Upper lobe of left lung (tissue), 6 donors: ENCODE measurements at places on chromosomes 13 and 19. TPM values are rescaled to one million over a fixed set of nuclear protein-coding genes. Genes with fewer than 3 reads are reported as not detected.

DNA sequence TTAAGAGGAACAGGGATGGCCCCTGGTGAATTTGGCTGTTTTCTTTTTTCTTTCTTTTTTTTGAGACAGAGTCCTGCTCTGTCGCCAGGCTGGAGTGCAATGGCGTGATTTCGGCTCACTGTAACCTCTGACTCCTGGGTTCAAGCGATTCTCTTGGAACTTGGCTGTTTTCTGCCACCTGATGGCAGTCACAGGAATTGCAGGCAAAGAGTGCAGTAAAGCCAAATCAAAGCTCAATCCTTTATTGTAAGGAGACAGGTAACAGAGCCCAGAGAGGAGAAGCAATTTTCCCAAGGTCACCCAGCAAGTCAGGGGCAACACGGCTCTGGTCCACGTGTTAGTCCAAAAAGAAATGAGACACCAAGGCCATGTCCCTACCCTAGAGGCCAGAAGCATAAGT lies 6.2 kb downstream of the TINCR start:
- no peak overlapping the region for H3K4me3 ChIP-seq
- no peak overlapping the region for H3K27ac ChIP-seq
- H3K4me1 ChIP-seq: no peaks in the 10 kb centered on the region
- no peaks in the 10 kb centered on the region for H3K36me3 ChIP-seq
- no peak for DNase-seq

The TEKTIP1 gene
- not detected for total RNA-seq

The ANKLE1 gene
- 13.6 TPM for total RNA-seq

- no peaks in the 10 kb centered on the region for H3K4me1 ChIP-seq
- H3K36me3 ChIP-seq: no peaks in the 10 kb centered on the region
- no peak for DNase-seq
- no peak overlapping the region for H3K4me3 ChIP-seq
- H3K27me3 ChIP-seq: no peaks in the 10 kb centered on the region
These were observed 60.9 kb downstream of the PEX11G start for GRCh38 chr19:7427944-7428343.

The NCLN gene
- 72.6 TPM for total RNA-seq

DNA sequence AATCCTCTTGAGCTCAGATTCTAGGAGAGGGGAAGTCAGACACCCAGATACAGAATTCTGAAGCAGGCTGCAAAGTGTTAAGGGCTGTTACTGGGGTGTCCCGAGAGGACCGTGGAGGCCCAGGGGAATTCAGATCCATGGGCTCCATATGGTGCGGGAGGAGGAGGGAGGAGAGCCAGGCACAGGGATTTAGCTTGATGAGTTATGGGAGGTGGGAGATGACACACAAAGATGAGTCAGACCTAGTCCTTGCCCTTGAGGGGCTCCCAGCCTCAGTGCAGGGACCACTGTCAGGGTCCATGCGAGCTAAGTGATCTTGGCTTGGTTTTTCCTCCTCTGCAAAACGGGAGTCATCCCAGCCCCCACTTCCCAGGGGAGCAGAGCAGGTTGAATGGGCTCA lies 14.4 kb upstream of the GIPR start:
- H3K27ac ChIP-seq: no peak overlapping the region
- H3K27me3 ChIP-seq: no peaks in the 10 kb centered on the region
- DNase-seq: no peak

The LSR gene
- 151 TPM for total RNA-seq

The ERICH4 gene
- total RNA-seq: not detected

GRCh38 chr19:2449019-2449418 lies 7.7 kb downstream of the LMNB2 start:
- no peaks in the 10 kb centered on the region for H3K27me3 ChIP-seq
- no peak overlapping the region for H3K4me3 ChIP-seq
- no peak overlapping the region for H3K27ac ChIP-seq
- peaks cover 8% of the 10 kb centered on the region for H3K36me3 ChIP-seq
- DNase-seq: no peak

The TNNI3 gene
- total RNA-seq: 7.3 TPM

DNA sequence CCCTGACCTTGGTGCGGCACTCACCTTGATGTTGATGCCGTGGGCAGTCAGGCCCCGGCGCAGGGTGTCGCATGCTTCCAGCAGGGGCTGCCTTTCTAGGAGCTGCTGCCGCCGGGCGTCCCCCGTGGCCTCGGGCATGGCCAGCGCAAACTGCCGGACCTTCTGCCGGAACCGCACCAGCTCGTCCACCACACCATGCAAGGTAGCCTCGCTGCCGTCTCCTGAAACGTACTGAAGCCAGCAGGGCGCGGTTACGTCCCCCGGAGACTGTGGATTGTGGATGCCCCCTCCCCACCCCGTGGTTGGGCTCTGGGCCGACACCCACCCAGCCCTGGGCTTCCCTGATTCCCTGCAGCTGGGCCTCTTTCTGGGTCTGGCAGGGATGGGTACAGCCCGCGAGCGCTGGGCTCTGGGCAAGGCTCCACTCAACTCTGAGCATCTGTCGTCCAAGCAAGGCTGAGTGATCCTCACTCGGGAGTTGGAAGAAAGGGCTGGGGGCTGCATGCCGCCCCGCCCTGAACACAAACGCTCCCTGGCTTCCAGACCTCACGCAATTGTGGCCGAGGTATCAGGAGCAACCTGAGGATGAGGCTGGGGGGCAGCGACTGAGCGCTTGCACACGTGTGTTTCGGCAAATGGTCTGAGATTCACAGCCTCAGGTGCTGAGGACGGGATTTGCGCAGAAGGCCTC lies 27.1 kb downstream of the NAXD start:
- H3K4me3 ChIP-seq: no peak overlapping the region
- H3K27me3 ChIP-seq: no peaks in the 10 kb centered on the region
- no peaks in the 10 kb centered on the region for H3K4me1 ChIP-seq
- peak; percentile 82 for DNase-seq
- no peak overlapping the region for H3K27ac ChIP-seq
- peaks cover 89% of the 10 kb centered on the region for H3K36me3 ChIP-seq

- peaks cover 5% of the 10 kb centered on the region for H3K4me1 ChIP-seq
- H3K36me3 ChIP-seq: no peaks in the 10 kb centered on the region
- no peak overlapping the region for H3K4me3 ChIP-seq
- H3K27ac ChIP-seq: no peak overlapping the region
- no peaks in the 10 kb centered on the region for H3K27me3 ChIP-seq
These were observed 36.6 kb downstream of the LHFPL6 start for GRCh38 chr13:39566216-39566869.

The ZNF93 gene
- 3.1 TPM for total RNA-seq

GRCh38 chr13:37934339-37935191 lies 65.0 kb upstream of the TRPC4 start:
- no peak overlapping the region for H3K4me3 ChIP-seq
- H3K36me3 ChIP-seq: no peaks in the 10 kb centered on the region
- no peak for DNase-seq
- H3K27me3 ChIP-seq: no peaks in the 10 kb centered on the region
- no peaks in the 10 kb centered on the region for H3K4me1 ChIP-seq
- no peak overlapping the region for H3K27ac ChIP-seq

DNA sequence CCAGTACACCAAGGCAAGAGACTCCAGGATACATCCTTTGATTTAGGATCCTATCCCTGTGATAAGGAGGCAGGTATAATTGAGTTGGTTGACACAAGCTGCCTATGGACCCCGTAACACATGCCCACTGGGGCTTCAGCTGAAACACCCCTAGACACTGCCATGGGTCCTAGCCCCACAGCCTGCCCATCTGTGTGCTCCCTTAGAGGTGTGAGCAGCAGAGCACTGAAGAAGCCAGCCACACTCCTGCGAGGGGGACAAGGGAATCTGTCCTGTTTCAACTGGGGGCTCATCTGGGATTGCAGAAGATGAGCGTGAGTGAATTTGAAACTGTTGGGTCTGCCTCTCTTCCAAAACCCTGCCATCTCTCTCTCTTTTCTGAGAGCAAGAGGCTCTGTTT lies 385.9 kb upstream of the SLITRK6 start:
- no peaks in the 10 kb centered on the region for H3K36me3 ChIP-seq
- no peak for DNase-seq
- H3K4me3 ChIP-seq: no peak overlapping the region
- H3K27me3 ChIP-seq: no peaks in the 10 kb centered on the region
- H3K27ac ChIP-seq: no peak overlapping the region

DNA sequence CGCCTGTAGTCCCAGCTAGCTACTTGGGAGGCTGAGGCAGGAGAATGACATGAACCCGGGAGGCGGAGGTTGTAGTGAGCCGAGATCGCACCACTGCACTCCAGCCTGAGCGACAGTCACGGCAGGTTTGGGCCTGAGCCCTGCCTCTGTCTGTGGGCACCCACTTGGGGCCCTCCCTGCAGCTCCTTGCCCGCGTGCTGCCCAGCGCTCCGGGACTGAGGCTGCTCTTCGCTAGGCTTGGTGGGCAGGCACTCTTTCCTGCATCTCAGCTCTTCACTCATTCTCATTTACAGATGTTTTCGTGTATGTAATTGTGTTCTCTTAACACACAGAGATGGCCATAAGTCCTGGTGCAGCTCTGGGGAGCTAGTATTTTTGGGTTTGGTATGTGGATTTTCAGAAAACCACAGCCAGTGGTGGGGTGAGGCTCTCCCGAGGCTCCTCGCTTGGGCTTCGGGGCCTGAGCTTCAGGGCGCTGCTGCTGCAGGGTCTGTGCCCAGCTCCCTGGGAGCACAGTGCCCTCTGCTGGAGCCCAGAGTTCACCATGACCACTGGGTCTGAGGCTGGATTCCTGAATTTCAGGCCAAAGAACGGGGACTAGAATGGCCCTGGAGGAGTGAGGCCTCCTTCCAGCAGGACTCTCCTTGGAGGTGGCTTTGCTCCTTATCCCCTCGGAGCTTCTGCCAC lies 15.2 kb downstream of the UPF1 start:
- H3K4me1 ChIP-seq: peaks cover 72% of the 10 kb centered on the region
- no peaks in the 10 kb centered on the region for H3K27me3 ChIP-seq
- H3K4me3 ChIP-seq: no peak overlapping the region
- peak; percentile 69 for DNase-seq
- H3K27ac ChIP-seq: peak overlapping the region; percentile 87
- H3K36me3 ChIP-seq: peaks cover 30% of the 10 kb centered on the region

DNA sequence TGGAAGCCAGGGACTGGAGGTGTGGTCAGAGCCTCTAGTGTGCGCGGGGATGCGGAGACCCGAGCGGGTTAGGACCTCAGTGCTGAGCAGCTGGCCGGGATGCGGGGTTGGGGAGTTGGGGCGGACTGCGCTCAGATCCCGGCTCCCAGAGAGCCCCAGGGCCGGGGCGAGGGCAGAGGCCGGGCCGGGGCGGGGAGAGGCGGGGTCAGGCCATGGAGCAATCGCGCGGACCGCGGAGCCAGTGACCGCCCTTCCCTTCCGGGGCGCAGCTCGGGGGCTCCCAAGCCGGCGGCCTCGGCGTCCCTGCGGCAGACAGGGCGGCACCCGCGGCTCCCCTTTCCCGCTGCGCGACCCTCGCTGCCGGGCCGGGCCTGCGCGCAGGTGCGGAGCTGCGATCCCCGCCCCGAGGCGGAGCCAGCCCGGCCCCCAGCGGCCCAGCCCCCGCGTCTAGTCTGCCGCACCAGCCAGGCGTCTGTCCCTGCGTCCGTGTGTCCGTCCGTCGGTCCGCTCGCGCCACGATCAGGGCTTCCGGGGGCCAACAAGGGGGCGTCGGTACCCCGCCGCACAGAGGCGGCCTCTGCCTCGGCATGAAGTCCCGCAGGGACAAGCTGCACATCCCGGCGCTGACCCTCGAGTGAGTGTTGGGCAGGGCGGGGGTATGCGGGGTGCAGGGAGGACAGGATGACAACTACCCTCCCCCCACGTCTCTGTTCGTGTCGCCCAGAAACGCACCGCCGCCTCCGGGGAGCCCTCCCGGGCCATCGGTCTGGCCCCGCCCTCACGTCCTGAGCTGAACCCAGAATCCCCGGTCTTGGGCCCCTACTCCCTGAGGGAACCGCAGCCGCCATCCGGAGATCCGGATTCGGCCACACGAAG lies 12.4 kb downstream of the MAST3 start:
- H3K4me3 ChIP-seq: peak overlapping the region; percentile 74
- H3K36me3 ChIP-seq: no peaks in the 10 kb centered on the region
- peaks cover 25% of the 10 kb centered on the region for H3K4me1 ChIP-seq

- DNase-seq: no peak
- H3K4me3 ChIP-seq: no peak overlapping the region
- no peaks in the 10 kb centered on the region for H3K27me3 ChIP-seq
- H3K27ac ChIP-seq: no peak overlapping the region
- no peaks in the 10 kb centered on the region for H3K4me1 ChIP-seq
These were observed 257.7 kb downstream of the SLITRK6 start for GRCh38 chr13:85541476-85541875.

DNA sequence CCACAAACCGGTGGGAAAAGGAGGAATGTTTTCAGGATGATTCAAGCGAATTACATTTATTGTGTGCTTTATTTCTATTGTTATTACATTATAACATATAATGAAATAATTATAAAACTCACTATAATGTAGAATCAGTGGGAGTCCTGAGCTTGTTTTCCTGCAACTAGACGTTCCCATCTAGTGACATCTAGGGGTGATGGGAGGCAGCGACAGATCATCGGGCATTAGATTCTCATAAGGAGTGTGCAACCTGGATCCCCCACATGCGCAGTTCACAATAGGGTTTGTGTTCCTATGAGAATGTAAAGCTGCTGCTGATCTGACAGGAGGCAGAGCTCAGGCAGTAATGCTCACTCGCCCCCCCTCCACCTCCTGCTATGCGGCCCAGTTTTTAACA lies 54.5 kb downstream of the SPTBN4 start:
- no peak for DNase-seq
- H3K4me1 ChIP-seq: peaks cover 13% of the 10 kb centered on the region
- no peak overlapping the region for H3K4me3 ChIP-seq
- no peaks in the 10 kb centered on the region for H3K36me3 ChIP-seq

- no peak overlapping the region for H3K27ac ChIP-seq
- no peak for DNase-seq
- H3K27me3 ChIP-seq: no peaks in the 10 kb centered on the region
- peaks cover 9% of the 10 kb centered on the region for H3K4me1 ChIP-seq
- no peaks in the 10 kb centered on the region for H3K36me3 ChIP-seq
These were observed 85.0 kb downstream of the DOCK9 start for GRCh38 chr13:98892821-98893220.

The ZNF784 gene
- total RNA-seq: 8.0 TPM

The PEAK3 gene
- 8.6 TPM for total RNA-seq

DNA sequence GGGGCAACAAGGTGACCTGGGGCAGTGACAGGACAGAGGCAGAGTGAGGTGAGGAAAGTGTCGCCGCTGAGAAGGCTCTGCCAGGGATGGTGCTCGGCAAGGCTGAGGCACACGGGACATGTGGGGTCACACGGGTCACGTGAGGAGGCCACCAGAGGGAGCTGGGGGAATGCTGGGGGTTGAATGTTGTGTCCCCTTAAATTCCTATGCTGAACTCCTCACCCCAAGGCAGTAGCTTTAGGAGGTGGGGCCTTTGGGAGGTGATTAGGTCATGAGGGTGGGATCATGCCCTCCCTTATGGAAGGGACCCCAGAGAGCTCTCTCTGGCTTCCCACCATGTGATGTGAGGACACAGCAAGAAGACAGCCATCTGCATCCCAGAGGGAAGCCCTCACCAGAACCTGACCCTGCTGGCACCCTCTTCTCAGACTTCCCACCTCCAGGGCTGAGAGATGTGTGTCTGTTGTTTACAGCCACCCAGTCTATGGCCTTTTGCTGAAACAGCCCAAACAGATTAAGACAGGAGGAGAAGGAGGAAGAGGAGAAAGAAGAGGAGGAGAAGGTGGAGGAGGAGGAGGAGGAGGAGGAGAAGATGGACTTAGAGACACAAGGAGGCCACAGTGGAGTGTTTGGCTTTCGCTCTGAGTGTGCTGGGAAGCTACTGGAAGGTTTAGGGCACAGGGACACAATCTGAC lies 35.4 kb downstream of the RFX2 start:
- no peak overlapping the region for H3K4me3 ChIP-seq
- H3K36me3 ChIP-seq: no peaks in the 10 kb centered on the region
- H3K4me1 ChIP-seq: peaks cover 10% of the 10 kb centered on the region
- no peak for DNase-seq
- H3K27me3 ChIP-seq: no peaks in the 10 kb centered on the region

The SIGLEC8 gene
- total RNA-seq: 0.91 TPM

- H3K4me1 ChIP-seq: peaks cover 6% of the 10 kb centered on the region
- no peak for DNase-seq
- no peak overlapping the region for H3K27ac ChIP-seq
- H3K4me3 ChIP-seq: no peak overlapping the region
- H3K36me3 ChIP-seq: no peaks in the 10 kb centered on the region
These were observed 32.7 kb downstream of the URI1 start for GRCh38 chr19:29974701-29975100.

The KLK1 gene
- 3.3 TPM for total RNA-seq
